ENCODE measurements at places on chromosomes 7 and 10. TPM values are rescaled to one million over a fixed set of nuclear protein-coding genes. Genes with fewer than 3 reads are reported as not detected.

Gene ATOH7
- total RNA-seq = 0.69 TPM

Gene TMEM196
- total RNA-seq = 28.6 TPM

Gene CYP2C19
- total RNA-seq = not detected

Gene RET
- total RNA-seq = 11.3 TPM

Gene SLC39A12
- total RNA-seq = 20.1 TPM

Gene TEX36
- not detected for total RNA-seq

Gene SLC26A3
- total RNA-seq = not detected

Gene CYP2E1
- 18.0 TPM for total RNA-seq

Gene MBLAC1
- 5.3 TPM for total RNA-seq
